ENCODE measurements at places on chromosomes 3 and 15.
A peak's percentile ranks its signal among the peaks of the same experiment; 100 is the strongest.

DNA sequence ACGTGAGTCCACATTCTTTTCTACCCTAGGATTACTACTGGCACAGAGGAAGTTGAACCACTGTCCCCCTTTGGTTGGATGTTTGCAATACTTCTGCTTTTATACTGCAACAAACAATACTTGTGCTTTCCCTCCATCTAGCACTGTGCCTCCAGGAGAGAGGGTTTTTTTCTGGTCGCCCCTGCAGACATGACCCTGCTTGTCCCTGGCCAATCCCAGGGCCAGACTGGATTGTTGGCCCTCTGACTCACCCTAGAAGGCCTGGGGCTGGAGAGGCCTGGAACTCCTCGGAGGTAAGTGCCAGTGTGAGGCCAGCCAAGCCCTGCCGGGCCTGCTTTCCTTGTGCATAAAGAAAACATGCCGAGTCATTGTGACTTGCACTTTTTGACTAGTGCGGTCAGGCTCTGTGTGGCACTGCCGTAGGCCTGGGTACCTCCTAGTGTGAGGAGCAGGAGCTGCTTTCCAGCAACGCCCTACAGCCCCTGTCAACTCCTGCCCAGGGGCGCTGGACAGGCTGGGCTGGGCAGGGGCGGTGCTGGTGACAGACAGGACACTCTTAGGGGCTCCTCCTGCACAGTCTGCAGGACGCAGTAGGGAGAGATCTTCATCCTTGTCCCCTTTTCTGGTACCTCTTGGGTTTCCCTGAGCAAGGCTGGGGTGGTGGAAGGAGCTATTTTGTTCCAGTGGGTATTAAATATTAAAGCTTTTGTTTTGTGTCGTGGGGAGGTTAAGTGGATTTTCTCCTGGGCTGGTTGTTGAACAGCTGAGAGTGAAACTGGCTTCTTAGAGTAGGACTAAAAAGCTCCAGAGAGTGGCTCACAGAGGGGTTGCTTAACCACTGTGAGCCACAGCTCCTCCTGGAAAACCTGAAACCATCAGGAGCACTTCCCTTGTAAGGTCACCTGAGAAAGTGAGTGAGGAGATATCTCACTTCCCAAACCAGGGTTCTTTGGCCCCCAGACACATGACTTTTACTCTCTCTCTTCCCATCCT, 14.4 kb upstream of the TKT start:
- DNase-seq, result peak; percentile 16

GRCh38 chr15:89845305-89845893, 30.7 kb upstream of the ANPEP start:
- DNase-seq, result no peak

GRCh38 chr15:82072926-82073537, 27.2 kb upstream of the MEX3B start:
- DNase-seq, result no peak

DNA sequence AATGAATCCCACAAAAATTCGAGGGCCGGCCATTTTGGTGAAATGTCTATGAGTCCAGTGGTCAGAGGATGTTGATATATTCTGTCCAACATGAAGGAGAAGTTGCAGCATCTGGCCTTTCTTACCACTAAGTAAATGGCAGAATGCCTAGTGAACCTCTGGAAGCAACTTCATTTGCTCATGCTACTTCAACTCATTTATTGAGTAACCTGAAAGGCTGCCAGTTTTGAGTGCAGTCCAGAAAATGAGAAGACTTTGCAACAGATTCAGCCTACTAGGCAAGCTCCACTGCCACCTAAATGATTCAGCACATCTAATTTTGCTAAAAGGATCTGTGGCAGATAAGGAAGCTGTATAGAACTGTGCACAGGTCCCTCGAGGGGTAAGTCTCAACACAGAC, 265.0 kb downstream of the OPA1 start:
- DNase-seq, result no peak

DNA sequence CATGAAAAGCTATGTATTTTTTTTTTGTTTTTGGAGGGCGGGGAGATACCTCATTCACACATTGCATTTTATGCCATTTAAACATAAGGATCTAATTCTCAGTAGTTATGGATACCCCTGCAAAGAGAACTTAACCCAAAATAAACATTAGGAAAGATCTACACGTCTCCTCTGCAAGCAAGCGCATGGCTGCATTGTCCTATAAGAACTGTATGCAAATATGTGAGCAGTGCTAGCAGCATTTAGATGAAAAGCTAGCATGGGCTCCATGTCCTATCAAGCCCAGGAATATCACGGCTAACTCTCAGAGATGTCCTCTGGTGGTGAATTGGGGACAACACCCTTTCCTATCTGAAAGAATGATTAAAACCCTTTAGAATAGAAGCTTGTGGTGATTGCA, 292.8 kb downstream of the MEX3B start:
- no peak for DNase-seq

GRCh38 chr3:178193846-178194245, 342.4 kb upstream of the KCNMB2 start:
- DNase-seq, result no peak

GRCh38 chr15:94238539-94239118, 7.3 kb downstream of the MCTP2 start:
- peak; percentile 21 for DNase-seq

GRCh38 chr3:49763981-49764380, 22.4 kb downstream of the IP6K1 start:
- no peak for DNase-seq

DNA sequence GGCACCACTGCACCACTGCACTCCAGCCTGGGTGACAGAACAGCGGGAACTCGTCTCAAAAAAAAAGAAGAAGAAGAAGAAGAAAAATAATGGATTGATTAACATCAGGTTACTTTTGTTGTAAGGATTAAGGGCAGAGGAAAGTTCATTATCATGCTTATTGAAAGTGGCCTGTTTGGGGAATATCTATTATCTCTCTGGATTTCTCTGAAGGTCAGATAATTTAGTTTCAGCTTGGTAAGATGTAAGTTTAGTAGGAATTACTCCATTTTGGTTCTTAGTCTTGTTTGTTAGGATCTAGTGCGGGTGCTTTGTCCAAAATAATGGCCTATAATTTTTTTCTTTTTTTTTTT, 2.5 kb upstream of the MTMR14 start:
- no peak for DNase-seq

DNA sequence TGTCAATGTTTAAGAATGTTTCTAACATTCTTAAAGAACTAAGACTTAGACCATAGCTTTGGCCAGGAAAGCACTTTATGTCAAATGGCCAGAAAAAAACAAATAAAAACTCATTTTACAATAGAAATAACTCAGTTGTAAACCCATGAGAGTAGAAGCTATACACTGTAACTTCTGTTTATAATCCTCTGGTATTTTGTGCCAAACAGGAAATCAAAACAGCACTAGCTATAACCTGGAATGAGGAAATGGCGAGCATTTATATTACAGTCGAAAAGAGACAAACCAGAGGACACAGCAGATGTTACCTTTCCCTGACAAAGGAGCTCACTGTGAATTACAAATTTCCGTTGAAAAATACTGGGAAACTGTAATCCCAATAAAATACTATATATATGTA, 10.3 kb downstream of the GK5 start:
- DNase-seq, result no peak

GRCh38 chr15:99416191-99417188, 149.3 kb upstream of the MEF2A start:
- no peak for DNase-seq

DNA sequence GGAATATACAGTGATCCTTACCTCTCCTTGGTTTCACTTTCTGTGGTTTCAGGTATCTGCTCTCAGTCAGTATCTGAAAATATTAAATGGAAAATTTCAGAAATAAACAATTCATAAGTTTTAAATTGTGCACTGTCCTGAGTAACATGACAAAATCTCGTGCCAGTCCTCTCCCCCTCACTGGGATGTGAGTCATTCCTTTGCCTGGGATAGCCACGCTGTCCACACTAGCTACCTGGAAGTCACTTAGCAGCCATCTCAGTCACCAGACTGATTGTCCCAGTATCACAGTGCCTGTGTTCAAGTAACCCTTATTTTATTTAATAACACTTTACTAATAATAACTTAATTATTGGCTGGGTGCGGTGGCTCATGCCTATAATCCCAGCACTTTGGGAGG, 15.3 kb upstream of the KLHL25 start:
- DNase-seq, result no peak

GRCh38 chr3:58474967-58475578, 16.8 kb upstream of the KCTD6 start:
- DNase-seq, result no peak

DNA sequence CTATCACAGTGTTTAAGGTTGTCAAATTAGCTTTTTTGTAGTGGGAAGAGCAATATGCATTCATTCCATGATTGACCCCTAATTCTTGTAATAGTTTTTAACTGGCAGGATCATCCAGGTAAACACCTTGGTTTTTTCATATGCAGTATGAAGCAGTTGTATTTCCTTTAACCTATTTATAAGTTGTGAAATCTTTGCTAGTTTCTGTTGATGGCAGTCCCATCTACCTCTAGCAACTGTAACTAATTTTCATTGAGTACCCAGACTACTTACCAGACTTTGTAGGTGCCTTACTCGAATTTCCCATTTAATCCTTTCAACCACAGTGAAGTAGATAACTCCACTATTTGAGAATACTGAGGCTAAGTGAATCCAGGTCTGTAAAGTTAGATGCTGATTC, 6.1 kb downstream of the FXR1 start:
- no peak for DNase-seq

DNA sequence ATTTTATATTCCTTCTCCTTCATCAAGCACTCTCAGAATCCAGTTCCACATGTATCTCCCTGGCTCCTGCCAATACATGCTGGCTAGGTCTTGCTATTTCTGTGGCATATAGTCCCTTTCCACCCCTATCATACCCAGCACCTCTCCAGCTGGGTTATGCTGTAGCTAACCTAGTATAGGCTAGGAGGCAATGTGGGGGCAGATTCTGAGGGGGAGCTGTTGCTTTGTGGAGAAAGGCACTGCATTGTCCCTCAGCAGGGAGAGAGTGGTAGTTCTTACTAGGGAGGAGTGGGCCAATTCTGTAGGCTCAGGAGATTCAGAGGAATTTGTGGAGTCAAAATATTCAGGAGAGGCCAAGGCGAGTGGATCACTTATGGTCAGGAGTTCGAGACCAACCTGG, 39.4 kb upstream of the UBL7 start:
- DNase-seq, result no peak

GRCh38 chr15:60729850-60730458, 251.0 kb upstream of the ICE2 start:
- DNase-seq, result peak; percentile 10

DNA sequence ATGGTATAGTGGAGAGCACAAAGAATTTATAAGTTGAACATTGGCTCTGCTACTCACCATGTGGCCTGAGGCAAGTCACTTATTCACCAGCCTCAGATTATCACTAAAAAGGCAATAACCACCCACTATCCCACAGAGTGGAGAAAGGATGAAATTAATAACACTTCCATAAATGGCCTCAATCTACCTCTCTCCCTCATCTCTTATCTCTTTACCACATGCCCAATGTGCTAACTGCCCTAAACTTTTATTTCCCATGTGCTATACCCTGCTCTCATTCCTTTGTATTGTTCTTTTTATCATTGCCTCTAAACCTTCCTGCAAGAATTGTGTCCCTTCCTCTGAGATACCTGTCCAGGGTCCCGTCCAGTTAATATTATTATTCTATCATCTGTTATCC, 26.0 kb downstream of the SLC12A6 start:
- DNase-seq, result no peak

GRCh38 chr3:118262800-118263402, 771.7 kb downstream of the IGSF11 start:
- no peak for DNase-seq

DNA sequence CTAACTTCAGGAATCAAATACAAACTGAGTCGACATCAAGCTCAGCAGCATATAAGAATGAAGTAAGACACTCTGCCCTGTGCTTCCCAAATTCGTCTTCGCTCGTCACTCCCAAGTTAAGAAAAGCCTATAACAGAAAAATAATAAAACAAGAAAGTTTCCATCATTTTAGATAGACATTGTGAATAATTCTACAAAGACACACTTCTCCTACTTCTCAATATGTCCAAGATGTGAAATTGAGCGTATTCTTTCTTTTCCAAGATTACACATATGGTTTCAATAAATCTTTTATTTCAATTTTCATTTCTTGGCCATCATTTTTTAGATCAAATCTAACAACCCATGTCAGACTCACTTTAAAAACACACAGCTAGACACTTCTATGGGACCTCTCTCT, 85.1 kb downstream of the FSIP1 start:
- no peak for DNase-seq

DNA sequence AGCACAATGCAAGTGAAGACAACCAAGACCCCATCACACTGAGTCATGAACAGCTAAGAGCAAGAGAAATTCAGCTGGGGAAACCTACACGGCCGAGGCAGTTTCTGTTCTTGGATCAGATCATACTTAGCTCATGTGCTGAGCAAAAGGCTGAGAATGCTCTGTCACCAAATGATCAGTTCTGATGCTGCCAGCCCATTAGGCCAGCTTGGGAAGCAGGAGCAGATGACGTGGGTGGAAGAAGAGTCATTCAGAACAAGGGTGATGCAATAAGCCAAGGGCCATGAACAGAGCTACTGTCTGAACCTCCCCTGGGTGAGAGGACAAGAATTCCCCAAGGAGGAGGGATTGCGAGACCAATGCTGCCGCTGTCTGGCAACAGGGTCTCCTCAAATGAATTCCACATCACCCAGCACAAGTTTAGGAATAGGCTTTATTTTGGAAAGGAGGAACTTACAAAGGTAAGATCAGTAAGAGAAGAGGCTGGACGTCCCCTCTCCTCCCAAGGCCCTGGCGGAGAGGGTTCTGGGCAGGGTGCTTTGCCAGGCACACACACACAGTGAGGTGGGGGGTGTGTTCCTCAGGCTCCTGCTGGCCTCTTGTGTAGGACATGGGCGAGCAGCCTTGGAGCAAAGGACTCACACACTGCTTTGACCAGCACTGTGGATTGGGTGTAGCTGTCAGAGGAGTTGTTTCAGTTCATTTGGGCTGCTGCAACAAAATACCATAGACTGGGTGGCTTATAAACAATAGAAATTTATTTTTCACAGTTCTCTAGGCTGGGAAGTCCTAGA, 65.6 kb upstream of the CTXND1 start:
- DNase-seq, result no peak

DNA sequence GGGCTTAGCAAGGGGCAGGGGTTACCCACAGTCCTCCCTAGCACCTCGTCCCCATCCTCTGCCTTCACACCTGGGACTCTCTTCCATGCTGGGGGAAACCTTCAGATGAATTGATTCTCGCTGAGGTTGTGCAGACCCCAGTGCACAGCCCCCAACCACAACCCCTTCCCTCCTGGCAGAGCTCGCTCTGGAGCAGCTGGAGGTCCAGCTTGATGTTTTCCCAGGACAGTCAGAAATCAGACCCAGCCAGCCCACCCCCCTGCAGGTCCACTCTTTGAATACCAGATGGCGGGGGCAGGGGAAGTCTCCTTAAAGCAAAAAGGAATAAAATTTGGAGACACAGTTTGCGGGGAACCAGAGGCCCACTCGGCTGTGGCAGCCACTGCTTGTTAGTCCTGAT, 234.4 kb downstream of the XXYLT1 start:
- no peak for DNase-seq

- DNase-seq, result no peak
Observed at GRCh38 chr3:2819571-2819970, 290.6 kb downstream of the IL5RA start.

- DNase-seq, result peak; percentile 37
Observed at GRCh38 chr3:63968612-63969350, 54.5 kb downstream of the PSMD6 start.

Data from CD4-positive, alpha-beta T cell treated with Interleukin-12 subunit alpha and Interleukin-12 subunit beta, for 1 hour (primary cell).